Dermis blood vessel endothelial cell (primary cell): ENCODE measurements at places on chromosomes 1 and 21. TPM values are rescaled to one million over a fixed set of nuclear protein-coding genes. Genes with fewer than 3 reads are reported as not detected.

The FAM151A gene
- not detected in 2 replicates for total RNA-seq

The RAD54L gene
- 2.0 and 11.2 TPM in 2 replicates for total RNA-seq

The HCN3 gene
- total RNA-seq, result 0.84 and 0.85 TPM in 2 replicates

The UMODL1 gene
- not detected in 2 replicates for total RNA-seq
